ENCODE measurements at places on chromosomes 7 and 10.
A peak's percentile ranks its signal among the peaks of the same experiment; 100 is the strongest.

GRCh38 chr7:73985737-73986141 lies 42.2 kb upstream of the ELN start:
- no peak for DNase-seq

DNA sequence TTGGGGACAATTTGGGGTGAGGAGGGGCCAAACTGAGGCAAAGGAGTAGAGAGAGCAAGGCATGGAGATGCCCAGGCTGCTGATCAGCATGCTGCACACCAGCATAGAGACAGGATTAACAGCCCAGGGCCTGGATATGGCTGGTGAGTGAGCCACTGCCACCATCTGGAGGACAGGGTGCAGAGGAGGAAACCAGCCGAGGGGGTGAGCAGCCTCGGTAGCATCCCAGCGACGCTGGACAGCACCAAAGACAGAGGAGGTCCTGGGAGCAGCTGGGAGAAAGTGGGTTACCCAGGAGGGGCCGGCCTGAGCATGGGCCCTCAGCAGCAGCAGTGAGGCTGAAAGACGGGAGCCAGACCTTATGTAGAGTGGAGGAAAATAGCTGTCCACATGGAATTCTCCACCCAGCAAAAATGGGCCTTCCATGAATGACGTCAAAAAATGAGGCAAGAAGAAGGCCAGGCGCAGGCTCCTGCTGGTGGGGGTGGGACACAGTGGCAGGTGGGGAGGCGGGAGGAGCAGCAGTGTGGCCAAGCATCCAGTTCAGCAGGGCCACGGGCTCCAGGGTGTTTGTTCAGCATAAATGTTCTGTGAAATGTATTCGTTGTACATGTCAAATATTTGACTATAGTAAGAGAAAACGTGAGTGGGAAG lies 16.7 kb downstream of the RET start:
- DNase-seq = peak; percentile 16

DNA sequence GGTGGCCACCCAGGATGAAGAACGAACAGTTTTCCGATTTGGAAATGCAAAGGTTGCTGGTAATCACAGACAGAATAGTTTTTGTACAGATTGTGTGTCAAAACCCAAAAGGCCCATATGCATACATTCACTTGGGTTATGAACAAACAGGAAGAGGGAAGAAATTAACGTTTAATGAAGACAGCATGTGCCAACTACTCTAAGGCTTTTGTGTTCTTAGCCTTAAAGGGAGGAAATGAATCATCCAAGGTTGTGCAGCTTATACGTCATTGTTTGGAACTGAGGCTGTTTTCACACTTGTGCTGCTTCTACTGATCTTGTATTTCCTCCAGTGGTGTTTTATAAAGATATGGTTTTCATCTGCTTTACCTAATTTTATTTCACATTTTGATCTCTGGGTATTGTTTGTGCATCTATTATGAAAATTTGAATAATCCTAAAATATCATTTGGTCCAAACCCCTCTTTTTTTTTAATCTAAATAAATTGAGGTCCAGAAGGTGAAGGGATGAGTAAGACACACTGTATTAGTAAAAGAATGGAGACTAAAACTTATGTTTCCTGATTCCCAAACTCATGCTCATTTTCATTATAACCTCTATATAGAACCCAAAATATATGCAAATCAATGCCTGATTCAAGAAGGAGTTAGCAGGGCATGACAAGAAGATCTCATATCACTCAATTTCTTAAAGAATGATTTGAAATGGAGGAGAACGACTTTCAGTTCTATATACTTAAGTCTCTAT lies 373.1 kb downstream of the THSD7A start:
- no peak for DNase-seq

- no peak for DNase-seq
Measured at GRCh38 chr7:80224415-80224814, 89.8 kb downstream of the GNAI1 start.

GRCh38 chr10:12909836-12910185 lies 91.7 kb downstream of the CCDC3 start:
- no peak for DNase-seq

- no peak for DNase-seq
Measured at GRCh38 chr10:82252081-82252480, 377.1 kb downstream of the NRG3 start.

GRCh38 chr10:22002591-22003176 lies 846 bp downstream of the DNAJC1 start:
- peak; percentile 18 for DNase-seq

DNA sequence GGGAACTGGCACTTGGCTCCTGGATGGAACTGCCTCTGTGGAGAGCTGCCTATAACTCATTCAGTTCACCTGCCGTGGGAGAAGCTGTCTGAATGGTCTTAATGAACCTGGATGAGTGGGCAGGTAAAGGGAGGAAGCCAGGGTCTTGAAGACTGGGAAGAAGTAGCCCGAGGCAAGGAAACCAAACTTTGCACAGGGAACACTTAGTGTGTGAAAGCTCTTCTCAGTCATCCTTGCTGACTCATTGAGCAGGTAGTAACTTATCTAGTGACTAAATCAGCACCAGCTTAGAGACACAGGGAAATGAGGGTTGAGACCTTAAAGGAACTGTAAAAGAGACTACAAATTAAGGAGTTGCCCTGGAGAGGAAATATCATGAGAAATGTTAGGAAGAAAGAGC lies 9.9 kb downstream of the LRRC4 start:
- DNase-seq = no peak

DNA sequence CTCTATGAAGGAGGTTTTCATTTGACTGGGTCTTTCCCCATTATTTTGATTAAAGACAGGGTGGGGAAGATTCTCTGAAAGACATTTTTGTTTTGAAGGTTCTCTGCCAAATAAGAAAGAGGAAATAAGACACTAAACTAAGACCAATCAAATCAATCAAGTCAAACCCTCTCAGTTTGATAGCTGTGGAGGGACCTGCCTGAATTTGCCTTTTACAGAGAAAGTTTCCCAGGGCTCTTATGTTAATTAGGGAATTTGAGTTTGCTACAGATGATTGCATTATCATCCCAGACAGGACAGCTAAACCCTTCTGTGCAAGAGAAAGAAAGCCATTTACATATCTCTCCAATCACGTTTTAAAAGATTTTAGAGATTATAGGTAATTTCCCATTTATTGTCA lies 80.0 kb downstream of the CSTF2T start:
- no peak for DNase-seq

GRCh38 chr7:91504919-91505318 lies 240.7 kb downstream of the FZD1 start:
- no peak for DNase-seq

GRCh38 chr10:124735491-124736286 lies 8.5 kb downstream of the FAM53B start:
- no peak for DNase-seq

DNA sequence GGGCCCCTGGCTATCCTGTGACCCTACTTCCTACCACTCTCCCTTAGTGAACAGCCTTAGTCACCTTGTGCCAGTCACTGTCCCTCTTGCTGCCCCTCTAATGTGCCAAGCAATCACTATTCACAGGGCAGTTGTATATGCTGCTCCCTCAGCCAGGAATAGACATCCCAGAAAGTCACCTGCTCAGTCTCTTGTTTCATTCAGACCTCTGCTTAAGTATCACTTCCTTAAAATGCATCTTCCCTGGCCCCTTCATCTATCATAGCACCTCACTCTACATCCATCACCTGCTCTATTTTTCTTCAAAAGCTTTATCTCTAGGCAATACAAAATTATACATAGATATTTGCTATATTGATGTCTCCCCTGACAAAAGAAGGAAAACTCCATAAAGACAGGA lies 328.4 kb upstream of the NFE2L3 start:
- DNase-seq = no peak

DNA sequence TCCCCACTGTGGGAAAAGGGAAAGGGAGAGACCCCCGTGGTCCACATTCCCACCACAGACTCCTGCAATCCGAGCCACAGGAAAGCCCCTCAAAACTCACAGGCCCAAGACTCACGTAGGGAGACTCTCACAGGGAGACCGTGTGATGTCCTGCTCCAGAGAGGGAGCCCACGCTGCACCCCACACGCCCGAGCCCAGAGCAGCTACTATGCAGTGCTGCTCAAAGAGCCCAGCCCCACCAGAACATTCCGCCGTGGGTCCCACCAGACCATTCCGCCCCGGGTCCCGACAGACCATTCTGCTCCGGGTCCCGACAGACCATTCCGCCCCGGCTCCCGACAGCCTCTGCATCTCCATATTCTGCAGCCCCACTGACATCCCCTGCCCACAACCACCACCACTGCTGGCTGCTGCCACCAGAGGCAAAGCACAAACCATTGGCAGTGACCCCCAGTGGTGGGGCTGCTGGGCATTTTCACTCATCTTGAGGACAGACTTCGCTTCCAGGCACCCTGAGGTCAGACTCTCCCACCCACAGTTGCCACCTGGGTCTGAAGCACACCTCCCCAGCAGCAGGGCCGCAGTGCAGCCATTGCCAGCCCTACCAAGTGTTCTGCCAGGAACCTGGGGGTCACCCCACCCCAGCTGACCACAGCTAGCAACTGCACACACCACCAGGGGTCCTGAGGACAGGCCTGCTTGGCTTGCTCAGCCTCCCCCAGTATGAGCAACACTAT lies 625.4 kb upstream of the FOXK1 start:
- DNase-seq = no peak

GRCh38 chr7:716636-717035 lies 9.9 kb upstream of the DNAAF5 start:
- DNase-seq = no peak

GRCh38 chr7:36690041-36690440 lies 34.3 kb downstream of the AOAH start:
- no peak for DNase-seq

GRCh38 chr7:69871886-69872569 lies 273.8 kb downstream of the AUTS2 start:
- no peak for DNase-seq

DNA sequence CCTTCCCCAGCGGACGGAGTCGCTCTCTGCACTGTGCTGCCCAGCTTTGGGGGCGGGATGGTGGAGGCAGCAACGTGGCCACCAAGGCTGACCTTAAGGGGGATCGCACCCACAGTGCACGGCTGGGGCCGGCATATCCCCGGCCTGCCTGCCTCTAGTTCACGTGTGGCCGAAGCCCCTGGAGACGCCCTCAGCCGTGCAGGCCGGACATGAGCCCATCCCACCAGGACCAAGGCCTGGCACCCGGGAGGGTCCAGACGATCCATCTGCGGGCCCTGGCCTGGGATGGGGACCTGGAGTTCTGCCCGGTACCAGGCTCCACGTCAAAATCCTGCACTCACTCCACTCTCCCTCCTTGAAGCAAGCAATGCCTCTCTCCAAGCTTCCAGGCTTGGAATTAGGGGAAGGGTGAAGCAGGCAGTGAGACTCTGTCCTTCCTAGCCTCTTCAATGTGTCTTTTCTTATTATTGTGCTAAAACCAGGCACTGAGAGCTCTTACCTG lies 520.8 kb downstream of the REEP3 start:
- DNase-seq = no peak

- no peak for DNase-seq
Measured at GRCh38 chr7:41881331-41882130, 178.6 kb upstream of the INHBA start.

- DNase-seq = no peak
Measured at GRCh38 chr10:101895781-101896180, 52.2 kb upstream of the KCNIP2 start.

DNA sequence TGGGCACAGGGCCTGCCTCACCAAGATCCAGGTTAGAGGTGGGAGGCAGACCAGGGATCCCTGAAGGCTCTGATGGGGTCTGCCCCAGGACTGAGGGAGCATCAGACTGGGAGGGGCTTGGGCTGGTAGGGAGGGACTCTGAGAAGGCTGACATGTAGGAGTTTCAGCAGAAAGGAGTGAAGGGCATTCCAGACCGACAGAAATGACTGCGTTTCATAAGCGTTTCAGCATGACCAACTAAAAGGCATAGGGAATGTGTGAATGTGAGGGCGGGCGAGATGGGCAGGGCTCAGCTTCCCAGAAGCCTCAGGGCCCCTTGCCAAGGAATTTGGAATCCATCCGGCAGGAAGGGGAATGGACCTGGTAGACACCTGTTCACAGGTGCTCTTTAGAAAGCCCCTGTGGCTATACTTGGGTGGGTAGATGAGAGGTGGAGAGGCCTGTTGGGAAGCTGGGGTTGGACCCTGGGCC lies 24.9 kb upstream of the SLC29A3 start:
- DNase-seq = no peak

DNA sequence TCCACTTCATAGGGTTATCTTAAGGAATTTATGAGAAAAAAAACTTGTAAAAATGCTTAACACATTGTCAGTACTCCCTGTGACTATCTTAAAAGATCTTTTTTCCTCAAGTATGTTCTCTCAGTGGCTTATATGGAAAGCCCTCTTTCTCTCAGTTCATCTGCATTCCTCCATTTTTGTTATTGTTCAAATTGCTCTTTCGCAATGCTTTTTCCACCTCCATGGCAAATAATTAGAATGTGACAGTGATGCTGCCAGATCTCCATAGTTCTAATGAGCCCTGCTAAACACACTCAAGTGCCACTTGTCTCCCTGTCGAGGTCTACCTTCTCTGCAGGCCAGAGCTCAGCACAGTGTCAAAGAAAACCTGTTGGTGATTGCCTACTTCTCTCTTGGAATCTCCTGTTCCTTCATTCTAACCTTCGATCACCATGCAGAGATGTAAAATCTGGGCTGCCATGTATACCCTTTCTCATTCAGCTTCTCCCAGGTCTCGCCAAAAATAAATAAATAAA lies 37.2 kb upstream of the ABCB5 start:
- no peak for DNase-seq

- no peak for DNase-seq
Measured at GRCh38 chr10:103130910-103131309, 62.2 kb downstream of the NT5C2 start.

- no peak for DNase-seq
Measured at GRCh38 chr10:30556189-30556588, 73.4 kb downstream of the LYZL2 start.

DNA sequence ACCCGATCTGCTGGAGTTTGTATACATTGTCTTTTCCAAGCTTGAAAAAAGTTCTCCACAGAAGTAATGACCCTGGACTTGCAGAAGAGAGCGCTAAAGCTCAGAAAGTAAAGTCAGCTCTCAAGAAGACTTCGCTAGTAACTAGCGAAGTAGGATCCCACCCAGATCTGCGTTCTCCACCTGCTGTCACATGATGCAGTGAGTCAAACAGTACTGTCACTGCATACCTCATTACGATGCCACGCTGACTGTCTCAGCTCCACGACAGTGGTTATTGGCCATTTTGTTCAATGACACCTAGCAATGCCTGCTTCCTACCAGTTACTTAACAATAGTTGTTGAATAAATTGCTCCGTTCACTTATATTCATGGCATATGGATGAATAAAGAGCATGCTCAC lies 29.7 kb upstream of the SEC61G start:
- peak; percentile 69 for DNase-seq

- no peak for DNase-seq
Measured at GRCh38 chr10:21934307-21934706, 69.2 kb downstream of the DNAJC1 start.

DNA sequence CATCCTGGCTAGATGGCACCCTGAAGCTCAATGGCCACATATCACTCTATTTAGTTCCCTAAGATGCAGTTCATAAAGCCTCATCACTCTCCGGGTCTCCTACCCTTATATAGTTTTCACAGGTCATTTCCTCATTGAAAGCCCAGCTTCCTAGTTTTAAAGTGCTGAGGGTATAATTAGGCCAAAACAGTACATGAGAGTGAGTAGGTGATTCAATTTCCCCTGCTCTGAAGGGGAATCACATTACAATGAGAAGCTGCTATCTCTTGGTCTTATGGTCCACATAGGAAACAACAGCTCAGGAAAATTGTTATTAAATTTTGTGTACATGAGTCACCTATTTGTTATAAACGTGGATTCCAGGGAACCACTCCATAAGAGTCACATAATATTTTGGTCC lies 162.0 kb downstream of the SEMA3E start:
- DNase-seq = no peak

- no peak for DNase-seq
Measured at GRCh38 chr10:105391670-105392351, 750.7 kb downstream of the SORCS3 start.

- no peak for DNase-seq
Measured at GRCh38 chr7:73452999-73453635, 19.5 kb downstream of the FZD9 start.

Data from HEK293T (cell line).